Iris pigment epithelial cell (primary cell): ENCODE measurements at places on chromosomes 5 and 9.

- DNase-seq, result peak; percentile 83
Observed at GRCh38 chr9:105154723-105155191, 89.7 kb upstream of the SLC44A1 start.

DNA sequence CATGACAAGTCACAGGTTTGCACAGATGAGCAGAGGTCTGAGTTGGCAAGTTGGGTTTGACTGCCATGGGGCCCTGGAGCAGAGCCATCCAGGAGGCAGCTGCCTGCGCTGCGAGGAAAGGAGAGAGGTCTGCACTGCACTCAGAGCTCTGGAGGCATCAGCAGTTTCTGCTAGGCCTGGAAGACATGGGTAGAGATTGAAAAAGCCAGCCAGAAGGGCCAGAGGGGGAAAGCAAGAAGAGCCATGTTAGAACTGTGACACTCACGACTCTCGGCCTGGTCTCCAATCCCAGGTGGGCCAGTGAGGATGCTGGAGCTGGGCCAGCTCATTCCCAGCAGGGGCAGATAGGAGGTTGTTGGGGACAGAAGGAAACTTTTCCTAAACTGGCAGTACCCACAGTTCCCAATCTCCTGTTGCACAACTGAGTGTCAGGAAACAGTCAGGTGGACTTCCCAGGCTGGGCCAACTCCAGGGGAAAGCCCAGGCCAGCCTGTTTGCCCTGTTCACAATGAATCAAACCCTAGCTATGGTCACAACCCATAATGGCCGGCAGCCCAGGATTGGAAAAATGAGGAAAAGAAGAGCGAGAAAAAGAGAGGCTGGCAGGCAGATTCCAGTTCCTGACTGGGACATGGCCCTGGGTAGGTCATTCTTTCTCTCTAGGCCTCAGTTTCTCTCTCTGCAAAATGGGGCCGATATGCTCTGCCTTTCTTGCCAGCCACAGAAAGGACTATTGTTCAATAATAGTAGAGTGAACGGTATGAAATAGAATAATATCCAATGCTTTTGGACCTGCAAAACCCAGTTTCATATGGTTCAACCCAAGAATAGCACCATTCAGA is 7.8 kb upstream of the ORM1 start:
- DNase-seq, result no peak

DNA sequence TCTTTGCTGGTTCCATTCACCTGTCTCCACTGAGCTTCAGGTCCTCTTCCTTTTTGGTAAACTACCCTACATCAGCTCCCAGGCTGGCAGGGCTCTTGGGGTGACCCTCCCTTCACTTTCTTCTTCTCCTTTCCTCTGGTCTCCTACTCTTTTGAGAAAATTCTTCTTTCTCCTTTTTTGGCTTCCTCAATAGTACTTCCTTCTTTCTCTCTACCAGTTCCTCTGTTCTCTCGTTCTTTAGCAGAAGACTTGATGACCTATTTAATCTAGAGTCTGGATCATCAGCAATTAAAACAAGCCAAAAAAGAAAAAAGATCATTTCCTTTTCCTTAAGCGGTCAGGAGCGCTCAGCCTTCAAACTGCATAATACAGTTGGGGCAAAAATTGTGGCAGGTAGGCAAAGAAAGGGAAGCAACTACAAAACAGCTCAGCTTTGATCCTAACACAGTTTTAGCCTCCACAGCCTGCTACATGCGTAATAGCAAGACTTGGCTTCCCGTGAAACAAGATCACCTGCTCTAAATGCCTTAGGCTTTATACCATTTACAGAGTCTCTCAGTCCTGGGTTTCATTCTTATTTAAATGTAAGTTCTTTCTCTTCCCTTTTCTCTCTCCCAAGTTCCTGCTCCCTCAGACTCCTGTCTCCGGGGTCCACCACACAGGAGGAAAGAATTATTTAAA is 14.0 kb upstream of the GSN start:
- DNase-seq, result no peak

DNA sequence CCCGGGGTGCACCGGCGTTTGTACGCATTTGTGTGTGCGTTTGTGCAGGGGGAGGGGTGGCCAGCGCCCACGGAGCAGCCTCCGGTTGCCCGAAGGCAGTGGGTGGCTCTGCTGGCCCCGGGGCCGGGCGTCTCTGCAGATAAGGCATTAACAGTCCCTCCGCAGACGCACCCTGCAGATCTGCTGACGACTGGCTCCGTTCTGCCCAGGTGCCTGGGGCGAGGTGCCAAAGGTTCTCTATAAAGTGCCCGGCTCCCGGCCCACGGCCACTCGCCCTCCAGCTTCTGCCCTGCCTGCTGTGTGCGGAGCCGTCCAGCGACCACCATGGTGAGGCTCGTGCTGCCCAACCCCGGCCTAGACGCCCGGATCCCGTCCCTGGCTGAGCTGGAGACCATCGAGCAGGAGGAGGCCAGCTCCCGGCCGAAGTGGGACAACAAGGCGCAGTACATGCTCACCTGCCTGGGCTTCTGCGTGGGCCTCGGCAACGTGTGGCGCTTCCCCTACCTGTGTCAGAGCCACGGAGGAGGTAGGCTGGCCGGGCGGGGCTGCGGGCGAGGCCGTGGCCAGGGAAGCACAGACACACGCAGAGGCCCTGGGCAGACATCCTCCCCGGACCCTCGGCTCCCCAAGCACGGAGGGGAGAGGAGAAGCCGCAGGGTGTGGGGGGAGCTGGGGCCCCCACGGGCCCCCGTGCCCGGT is at the start of gene SLC6A19:
Gene SLC6A19 (plus strand): TSS at position 269 of the 699 bp plus-strand sequence. CDS start 56 bp downstream, at position 325.
- no peak for DNase-seq

GRCh38 chr9:7906783-7907550 is 107.4 kb upstream of the DMAC1 start:
- no peak for DNase-seq

DNA sequence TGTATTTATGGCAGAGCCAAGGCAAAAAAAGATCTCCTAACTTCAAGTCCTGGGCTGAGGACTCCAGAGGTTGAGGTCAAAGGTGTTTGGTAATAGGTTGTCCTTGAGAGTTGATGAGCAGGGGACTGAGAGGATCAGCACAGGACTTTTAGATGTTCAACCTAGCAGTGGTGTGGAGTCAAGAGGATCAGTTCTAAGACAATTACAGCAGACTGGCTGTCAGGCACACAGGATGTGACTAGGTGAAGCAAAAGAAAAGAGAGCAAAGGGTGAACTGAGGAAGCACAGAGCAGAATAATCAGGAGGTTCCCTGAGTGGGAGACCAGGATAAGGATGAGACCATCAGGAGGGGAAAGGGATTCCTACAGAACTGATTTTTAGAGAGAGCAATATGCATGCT is 10.9 kb downstream of the GZMA start:
- no peak for DNase-seq

GRCh38 chr5:95076395-95077185 is 208.3 kb downstream of the MCTP1 start:
- DNase-seq, result no peak

DNA sequence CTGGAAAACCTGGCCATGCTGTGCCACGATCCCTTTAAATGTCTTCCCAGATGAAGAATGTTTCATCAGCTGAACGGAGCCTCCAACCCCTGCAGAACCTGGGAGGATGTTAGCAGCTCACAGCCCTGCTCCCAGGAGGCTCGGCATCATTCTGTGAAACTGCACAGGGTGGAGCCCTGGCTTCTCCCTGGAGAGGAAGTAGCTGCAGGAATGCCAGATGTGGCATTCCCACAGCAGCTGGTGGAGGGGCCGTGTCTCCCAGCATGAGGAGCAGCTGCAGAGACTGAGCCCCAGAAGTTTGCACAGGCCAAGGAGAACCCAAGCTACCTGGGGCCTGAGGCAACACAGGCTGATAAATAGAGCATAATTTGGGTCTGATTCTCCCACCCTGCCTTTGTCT is 165.8 kb upstream of the MAP3K1 start:
- DNase-seq, result no peak

- peak; percentile 90 for DNase-seq
Observed at GRCh38 chr5:151739939-151740335, 18.5 kb downstream of the ATOX1 start.

DNA sequence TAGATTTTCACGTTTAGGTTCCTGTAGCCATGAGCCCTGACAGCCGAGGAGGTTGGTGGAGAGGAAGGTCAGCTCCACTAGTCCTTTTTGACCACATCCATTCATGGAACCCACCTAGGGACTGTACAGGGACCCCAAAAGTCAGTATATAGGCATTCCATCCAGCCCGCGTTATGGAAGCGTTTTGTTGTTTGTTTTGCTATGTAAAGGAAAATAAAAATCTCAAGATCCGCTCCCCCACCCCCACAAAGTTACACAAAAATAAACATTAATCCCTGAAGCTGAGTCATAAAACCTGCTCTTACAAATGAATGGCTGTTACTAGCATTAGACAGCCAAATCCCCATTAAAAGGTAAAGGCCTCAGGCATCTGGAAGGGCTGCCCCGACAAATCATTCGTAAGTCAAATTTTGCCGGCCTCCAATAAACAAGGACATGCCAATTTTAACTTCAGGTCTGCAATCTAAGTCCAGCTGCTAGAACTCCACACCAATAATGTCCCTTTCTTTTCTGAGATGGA is 292.9 kb downstream of the MED10 start:
- no peak for DNase-seq

- DNase-seq, result peak; percentile 40
Observed at GRCh38 chr9:806285-807156, 35.0 kb upstream of the DMRT1 start.

DNA sequence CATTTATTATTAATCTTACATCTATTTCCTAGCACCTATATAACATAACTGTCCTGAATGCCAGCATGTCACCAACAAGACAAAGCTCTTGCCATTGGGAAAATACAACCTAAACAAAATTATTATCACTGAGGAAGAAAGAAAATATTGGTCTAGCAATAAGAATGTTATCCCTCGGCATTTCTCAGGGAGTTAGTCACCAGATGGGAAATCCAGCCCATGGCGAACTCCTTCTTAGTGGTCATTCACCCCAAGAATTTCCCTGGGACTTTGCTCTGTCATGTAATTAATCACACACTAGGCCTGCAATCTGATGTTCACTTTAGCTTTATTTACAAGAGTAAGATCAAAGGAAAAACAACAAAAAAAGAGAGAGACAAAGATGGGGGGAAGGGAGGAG is 56.1 kb upstream of the TAS2R1 start:
- peak; percentile 87 for DNase-seq

DNA sequence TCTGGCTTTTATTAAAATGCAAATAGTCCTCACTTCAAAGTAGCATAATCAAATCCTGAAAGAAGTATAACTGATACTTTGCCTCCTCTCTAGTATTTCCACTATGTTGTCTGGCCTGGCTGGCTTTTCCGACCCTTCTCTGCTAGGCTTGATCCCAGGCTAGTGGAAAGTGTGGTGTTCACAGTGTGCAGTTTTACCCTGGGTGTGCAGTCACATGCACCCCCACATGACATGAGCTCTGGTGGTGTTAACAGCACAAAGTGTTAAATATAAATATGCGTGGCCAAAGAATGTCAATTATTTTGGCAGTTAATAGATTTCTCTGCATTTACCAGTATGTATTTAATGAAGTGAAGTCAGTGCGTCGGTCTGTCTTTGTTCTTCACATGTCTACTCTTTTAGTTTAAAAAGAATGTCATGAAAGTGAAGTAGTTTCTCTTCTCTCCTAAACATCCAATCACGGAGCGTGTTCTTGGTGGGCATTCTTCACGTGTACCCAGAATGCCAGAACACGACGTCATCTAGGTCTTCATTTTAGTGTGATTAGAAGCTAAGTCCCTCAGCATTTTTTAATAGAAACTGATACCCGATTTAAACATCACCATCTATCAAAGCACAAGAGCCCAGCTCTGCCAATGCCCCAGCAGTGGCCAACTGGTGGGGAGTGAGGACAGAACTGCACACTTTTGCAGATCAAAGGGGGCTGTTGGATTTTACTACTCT is 286.4 kb downstream of the FANCC start:
- no peak for DNase-seq

- DNase-seq, result peak; percentile 38
Observed at GRCh38 chr5:68037546-68037945, 178.0 kb upstream of the PIK3R1 start.

DNA sequence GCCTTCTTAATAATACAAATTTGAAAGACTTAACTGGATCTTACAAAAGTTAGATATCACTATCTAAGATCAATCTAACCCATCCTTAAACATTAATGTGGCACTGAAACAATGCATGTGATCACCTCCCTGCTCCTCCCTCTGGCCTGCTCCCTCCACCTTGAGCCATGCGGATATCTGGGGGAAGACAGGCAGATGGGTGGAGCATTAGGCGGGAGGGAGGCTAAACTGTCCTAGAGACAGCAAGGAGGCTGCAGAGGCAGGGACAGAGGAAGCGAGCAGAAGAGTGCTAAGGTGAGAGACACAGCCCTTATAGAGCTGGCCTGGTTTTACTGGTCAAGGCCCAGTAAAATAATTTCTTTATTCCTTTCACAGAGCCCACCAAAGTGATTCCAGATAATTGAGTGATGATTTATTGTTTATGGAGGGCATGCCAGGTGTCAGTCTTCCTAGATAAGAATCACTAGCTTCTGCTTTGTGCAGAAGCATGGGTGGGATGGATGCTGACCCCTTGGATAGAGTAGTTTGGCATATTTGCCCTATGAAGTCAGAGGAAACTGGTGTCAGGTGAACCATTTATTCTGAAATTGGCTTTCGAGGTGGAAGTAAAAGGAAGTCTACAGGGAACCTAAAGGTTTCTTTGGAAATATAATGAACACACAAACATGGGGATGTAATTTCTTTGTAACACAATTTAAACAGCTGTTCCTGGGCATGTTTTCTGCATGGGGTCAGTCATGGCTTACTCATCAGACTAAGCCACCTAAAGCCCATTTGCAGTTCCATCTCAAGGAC is 188.3 kb downstream of the GNAQ start:
- DNase-seq, result no peak

GRCh38 chr5:170614720-170615119 is 110.9 kb downstream of the KCNIP1 start:
- peak; percentile 75 for DNase-seq

- DNase-seq, result no peak
Observed at GRCh38 chr9:92610470-92611420, 59.2 kb downstream of the IPPK start.

GRCh38 chr5:131959906-131960305 is 14.4 kb upstream of the MEIKIN start:
- DNase-seq, result no peak

DNA sequence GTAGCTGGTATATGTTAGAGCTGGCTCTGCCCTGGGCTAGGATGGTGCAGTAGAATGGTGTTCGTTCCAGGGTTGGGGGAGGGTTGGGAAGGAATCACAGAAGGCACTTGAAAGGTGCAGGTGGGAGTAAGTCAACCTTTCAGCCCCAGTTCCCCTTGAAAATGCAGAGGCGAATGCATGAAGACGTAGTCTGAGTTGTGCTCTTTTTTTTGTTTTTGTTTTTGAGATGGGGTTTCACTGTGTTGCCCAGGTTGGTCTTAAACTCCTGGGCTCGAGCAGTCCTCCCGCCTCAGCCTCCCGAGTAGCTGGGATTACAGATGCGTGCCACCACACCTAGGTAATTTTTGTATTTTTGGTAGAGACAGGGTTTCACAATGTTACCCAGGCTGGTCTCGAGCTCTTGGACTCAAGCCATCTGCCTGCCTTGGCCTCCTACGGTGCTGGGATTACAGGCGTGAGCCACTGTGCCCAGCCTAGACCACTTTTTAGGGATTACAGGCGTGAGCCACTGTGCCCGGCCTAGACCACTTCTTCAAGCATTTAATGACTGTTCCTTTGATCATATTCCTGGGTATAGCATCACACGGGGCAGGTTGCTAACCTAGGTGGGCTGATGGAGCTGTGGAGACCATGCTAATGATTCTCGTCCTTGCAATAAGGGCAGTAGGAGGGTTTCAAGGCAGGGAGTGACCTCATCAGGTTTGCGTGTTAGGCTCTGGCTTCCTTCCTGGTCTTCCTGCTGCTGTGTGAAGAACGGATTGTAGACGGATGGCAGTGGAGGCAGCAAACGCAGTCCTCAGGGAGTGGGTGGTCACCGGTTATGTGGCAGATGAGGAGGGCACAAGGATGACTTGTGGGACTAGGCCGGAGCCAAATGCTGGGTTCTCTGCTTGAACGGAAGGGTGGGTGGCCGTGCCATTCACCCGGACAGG is 13.7 kb downstream of the EHMT1 start:
- DNase-seq, result peak; percentile 19
